ENCODE measurements at places on chromosomes 1 and 21.

DNA sequence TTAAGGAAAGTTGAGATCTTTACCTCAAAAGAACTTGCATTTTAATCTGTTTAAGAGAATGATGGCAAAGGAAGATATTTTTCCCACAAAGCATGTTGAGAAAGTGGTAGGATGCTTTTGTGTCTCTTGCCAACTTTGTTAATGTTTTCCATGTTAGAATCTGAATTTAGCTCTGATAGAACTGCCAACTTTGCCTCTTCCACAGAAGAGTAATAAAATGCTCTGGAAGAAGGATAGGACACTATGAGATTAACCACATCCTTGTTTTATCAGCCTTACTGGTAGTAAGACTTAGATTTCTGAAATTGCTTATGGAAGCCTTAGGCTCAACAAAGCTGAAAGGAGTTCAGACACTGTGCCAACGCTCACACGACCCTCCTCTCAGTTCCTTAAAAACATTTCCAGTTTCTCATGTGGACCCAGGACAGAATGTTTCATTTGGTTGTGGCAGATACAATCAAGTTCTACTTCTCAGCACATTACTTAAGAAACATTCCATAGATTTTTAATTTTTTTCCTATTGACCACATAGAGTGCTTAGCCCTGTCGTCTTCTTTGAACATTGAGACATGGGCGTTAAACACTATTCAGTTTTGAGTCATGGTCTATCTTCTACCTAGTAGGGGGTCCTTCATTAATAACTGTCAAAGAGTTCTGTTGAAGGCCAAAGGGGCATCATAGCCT lies 59.0 kb downstream of the MTR start:
- DNase-seq, result no peak

DNA sequence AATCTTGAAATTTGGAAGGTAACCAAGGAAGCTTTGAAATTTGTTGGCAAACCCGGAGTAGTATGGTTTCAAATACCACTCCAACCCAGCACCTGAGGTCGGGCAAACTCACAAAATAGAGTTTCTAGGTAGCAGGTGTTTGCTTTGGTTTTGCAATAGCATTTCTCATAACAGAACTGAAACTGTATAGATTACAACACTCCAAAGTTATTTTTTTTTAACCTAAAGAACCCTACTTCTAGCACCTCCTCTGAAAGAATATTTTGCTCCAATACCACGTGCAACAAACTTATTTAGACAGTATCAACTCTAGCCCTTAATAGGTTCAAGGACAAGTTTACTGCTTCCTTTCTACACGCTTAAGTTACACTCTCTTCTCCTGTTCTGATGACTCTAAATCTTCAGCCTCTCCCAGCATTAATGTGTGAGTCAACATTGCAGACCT lies 178.5 kb upstream of the FMN2 start:
- DNase-seq, result no peak

- DNase-seq, result no peak
Observed at GRCh38 chr1:40630488-40631223, 34.8 kb downstream of the RIMS3 start.

DNA sequence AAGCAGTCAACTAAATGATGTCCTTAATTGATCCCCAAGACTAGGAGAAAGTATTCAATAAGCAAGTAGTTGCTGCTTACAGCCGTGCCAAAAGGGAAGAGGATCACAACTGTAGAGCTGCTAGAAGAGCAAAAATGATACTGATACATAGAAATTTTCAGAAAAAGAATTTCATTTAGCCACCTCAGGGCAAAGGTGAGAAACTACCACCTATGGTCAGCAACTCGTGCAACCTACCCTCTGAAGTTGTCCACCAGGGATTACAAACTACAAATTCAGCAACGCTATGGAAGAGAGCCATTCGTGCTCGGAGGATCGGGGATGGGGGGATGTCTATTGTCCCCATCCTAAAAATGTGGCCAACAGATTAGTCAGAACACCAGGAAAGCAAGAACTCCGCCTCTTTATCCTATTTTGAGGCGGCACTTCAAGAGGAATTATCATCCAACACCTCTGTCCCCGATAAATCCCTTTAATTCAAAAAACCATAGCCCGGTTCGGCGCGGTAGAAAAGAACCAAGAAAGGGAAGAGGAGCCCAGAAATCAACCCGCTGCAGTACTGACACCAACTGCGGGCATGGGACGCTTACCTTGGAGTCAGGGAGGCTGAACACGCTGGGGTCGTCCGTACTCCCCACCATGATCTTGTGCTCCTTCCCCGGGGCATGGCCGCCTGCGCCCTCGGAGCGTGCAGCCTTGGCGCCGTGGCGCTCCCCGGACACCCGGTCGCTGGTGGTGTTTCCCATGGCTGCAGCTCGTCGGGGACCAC lies 687 bp downstream of the PRKAB2 start:
- no peak for DNase-seq

DNA sequence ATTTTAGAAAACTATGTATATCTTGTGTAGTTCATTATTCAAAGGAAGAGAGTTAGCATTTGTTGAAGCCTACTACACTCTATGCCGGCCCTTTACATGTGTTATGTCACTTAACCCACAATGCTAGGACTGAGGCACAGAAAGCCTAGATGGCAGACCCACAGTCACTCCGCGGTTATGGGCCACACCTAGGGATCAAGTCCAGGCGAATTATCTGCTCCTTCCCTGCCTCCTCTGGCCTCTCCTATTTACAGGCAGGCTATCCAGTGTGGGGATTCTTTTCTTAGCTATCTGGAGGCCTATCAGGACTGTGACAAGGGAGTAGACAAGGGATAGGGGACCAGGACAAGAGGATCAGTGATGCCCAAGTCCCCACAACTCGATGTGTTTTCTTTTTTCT lies 33.0 kb downstream of the IER5 start:
- no peak for DNase-seq

GRCh38 chr1:193709607-193710006 lies 523.2 kb upstream of the B3GALT2 start:
- no peak for DNase-seq

- DNase-seq, result no peak
Observed at GRCh38 chr1:115142616-115143015, 53.3 kb upstream of the TSPAN2 start.

DNA sequence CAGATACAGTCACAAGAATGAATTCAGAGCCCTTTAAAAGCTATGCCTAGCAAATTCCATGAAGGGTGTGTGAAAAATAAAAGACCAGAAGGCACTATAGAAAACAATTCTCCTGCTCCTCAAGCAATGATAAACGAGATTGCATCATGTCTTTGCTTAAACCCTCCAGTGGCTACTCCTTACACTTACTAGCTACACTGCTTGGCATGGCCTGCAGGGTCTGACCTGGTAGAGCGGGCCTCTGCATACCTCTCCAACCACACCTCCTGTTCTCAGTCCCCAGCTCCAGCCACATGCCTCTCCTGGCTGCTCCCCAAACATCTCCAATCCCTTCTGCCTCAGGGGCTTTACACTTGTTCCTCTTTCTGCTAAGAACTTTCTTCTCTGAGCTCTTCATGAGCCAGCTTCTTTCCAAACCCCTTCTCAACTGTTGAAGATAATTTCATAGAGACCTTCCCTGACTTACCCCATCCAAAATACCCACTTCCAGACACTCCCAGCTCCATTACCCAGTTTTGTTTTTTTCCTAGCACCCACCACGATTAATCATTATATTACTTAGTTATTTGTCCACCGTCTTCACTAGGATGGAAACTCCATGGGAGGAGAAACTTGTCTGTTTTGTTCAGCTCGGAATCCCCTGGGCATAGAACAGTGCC lies 11.2 kb upstream of the CREG1 start:
- no peak for DNase-seq

GRCh38 chr1:228037401-228038386 lies 30.9 kb downstream of the WNT3A start:
- no peak for DNase-seq

GRCh38 chr1:175675017-175675416 lies 68.4 kb downstream of the TNR start:
- no peak for DNase-seq

GRCh38 chr1:177981200-177981599 lies 11.3 kb upstream of the SEC16B start:
- no peak for DNase-seq

DNA sequence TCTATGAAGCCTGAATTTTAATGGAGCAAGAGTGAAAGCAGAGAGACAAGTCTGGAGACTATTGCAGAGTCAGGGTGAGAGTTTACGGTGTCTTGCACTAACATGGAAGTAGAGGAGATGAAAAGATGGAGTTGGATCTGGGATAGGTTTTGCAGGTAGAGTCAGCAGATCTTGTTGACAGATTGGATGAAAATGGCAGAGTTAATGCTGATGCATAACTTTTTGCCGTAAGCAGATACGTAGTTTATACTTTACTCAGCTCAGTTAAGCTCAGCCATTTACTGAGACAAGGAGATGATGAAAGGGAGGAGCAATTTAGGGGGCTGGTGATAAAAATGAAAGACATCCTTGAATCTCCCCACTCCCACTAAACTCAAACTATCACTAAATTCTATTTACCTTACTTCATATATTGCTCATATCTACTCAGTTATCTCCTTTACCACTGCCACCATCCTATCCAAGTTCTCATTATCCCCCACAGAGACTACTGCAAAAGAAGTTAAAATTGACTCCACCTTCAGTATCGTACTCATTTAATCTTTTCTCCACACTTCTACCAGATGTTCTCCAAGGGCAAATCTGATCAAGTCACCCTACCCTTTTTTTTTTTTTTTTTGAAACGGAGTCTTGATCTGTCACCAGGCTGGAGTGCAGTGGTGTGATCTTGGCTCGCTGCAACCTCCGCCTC lies 13.8 kb downstream of the C1orf185 start:
- no peak for DNase-seq

GRCh38 chr1:202599669-202600431 lies 110.4 kb downstream of the SYT2 start:
- DNase-seq, result no peak

- no peak for DNase-seq
Observed at GRCh38 chr1:91901231-91901630, 15.3 kb upstream of the TGFBR3 start.

DNA sequence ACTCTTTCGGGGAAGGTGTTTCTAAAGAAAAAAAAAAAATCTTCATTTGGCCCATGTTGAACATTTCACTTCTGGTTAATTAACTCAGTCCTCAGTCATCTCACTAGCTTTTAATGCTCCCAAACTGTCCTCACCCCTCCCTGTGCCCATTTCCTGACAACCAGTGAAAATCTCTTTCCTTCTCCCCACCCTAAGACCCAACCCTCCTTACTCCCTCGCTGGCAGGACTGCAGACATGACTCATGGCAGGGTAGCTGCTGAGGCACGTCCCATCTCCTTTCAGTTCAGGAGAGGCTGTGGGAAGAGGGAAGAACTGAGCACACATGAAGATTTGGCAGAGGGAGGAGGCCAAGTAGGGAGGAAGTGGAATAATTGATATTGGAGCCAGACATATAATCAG lies 12.6 kb downstream of the PKP1 start:
- no peak for DNase-seq

DNA sequence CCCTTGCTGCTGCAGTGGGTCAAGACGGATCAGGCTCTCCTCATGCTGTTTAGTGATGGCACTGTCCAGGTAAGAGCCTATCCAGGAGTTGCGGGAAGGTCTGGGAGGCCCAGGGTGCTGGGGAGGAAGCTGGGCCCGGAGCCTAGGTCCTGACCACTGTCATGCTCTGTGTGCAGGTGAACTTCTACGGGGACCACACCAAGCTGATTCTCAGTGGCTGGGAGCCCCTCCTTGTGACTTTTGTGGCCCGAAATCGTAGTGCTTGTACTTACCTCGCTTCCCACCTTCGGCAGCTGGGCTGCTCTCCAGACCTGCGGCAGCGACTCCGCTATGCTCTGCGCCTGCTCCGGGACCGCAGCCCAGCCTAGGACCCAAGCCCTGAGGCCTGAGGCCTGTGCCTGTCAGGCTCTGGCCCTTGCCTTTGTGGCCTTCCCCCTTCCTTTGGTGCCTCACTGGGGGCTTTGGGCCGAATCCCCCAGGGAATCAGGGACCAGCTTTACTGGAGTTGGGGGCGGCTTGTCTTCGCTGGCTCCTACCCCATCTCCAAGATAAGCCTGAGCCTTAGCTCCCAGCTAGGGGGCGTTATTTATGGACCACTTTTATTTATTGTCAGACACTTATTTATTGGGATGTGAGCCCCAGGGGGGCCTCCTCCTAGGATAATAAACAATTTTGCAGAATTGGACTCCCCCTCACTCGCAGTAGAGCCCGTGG lies 1.7 kb downstream of the DYNLT4 start:
- no peak for DNase-seq

DNA sequence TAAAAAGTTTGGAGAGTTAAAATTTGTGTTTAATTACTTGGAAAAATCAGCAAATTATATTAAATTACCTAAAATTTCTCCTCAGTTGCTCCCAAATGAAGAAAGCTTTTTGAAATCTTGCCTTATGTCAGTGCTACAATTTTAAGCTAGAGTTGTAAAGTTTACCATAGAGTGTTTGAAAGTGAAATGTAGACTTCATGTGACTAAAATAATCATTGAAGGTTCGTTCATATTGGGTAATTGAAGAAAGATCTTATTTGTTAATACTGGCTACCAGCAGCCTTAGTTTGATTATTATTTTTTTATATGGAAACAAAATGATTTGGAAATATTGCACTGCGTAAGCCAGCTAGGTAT lies 4.4 kb downstream of the DYRK1A start:
- no peak for DNase-seq

DNA sequence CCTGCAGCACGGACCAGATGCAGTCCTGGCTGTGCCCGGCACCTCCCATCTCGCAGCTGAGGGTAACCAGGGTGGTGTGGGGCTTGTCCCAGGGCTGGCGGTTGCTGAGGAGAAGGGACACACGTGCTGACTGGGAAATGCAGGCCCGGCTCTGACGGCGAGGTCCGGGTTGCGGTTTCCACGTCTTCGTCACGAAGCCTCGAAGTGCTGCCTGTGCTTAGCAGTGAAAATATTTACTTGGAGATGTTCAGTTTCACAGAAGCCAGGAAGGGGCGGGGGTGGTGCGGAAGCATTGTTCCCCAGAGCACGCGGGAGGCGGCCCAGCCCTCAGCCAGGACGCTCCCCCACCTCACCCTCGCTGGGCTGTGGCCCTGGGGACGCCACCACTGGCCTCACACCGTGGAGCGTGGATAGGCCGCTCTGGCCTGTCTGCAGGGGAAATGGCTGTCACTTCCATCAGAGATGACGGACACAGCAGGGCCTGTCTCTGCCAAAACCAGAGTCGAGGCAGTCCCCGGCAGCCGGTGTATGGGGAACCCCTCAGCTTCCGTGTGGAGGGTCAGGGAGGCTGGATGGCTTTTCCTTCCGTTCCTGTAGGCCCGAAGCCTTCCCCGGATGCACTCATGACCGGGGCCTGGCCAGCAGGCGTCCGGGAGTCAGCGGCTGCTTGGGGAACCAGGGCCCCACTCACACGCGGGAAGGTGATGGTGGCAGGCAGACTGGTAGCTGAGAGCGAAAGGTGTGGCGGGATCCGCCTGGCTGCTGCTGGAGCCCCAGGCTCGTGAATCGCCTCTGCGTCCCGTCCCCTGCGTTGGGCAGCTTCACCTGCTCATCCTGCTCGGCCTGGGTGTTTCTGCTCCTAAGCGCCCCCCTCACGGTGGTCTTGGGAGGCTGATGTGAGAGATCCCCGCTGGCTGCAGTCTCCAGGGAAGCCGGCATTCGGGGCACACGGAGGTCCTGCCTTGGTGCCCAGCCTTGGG lies 14.7 kb upstream of the POFUT2 start:
- DNase-seq, result peak; percentile 43

Data from stimulated activated CD4-positive, alpha-beta T cell treated with anti-CD3 and anti-CD28 coated beads, Interleukin-12 subunit alpha, Interleukin-12 subunit beta, amount 100 ng/mL, for 24 hours (primary cell).